Endothelial cell (in vitro differentiated cells): ENCODE measurements at places on chromosomes 1 and 21. TPM values are rescaled to one million over a fixed set of nuclear protein-coding genes. Genes with fewer than 3 reads are reported as not detected.

DLGAP3 gene
- total RNA-seq, result 9.1 TPM

PPIE gene
- total RNA-seq, result 38.1 TPM

FOXO6 gene
- total RNA-seq, result 0.23 TPM

XCL2 gene
- total RNA-seq, result not detected

LCE2B gene
- total RNA-seq, result not detected

KMO gene
- total RNA-seq, result not detected

BTBD19 gene
- 10.4 TPM for total RNA-seq

SLAMF6 gene
- total RNA-seq, result not detected
